A673 (cell line): ENCODE measurements at places on chromosomes 3 and 15.

DNA sequence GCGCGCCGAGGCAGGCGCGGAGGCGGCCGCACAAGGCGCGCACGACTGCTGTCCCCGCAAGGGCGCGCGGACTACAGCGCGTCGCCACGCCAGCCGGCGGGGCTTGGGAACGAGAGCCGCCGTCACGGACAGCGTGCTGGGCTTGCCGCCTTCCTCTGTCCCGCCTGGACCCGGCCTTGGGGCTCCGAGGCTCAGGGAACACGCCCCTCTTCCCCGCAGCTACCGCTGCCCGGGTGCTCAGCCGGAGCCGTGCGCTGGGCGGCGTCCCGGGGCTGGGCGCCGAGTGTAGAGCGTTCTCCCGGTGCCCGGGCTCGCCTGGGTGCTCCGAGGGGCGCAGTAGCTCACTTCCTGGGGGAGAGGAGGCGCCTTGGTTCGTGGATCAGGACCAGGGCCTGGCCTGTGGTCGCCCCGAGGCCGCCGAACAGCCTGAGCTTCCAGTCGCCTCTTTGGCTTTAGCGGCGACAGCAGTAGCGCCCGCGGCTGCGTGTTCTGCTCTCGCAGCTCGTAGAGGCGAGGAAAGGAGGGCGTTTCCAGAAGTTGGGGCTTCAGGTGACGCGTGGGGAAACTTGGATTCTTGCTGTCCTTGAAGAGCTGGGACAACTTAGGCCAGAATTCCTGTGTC lies 226.7 kb upstream of the C2CD4B start:
- DNase-seq, result peak; percentile 55

DNA sequence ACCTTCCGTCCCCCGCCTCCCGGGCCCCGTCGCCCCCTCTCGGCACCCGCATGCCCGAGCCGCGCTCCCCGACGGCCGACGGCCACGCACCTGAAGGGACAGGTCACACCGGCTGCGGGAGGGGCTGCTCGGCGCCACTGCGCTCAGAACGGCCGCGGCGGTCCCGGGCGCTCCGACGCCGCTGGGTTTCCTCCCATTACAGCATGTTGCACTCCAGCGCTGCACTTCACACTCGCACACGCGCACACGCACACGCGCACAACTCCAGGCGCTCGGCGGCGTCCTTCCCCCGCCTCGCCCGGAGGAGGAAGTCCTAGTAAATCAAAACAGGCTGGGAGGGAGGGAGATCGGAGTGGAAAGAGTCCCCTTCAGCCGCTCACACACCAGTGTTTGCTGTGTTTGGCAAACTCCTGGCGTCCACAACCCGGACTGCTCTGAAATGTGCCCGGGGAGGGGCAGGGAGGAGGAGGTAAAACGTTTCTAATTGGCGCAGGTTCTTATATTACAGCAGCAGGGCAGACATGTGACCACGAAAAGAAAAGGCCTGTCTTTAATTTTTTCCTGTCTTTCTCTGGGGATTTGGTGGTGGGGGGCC lies 76.7 kb upstream of the VGLL4 start:
- peak; percentile 87 for DNase-seq

DNA sequence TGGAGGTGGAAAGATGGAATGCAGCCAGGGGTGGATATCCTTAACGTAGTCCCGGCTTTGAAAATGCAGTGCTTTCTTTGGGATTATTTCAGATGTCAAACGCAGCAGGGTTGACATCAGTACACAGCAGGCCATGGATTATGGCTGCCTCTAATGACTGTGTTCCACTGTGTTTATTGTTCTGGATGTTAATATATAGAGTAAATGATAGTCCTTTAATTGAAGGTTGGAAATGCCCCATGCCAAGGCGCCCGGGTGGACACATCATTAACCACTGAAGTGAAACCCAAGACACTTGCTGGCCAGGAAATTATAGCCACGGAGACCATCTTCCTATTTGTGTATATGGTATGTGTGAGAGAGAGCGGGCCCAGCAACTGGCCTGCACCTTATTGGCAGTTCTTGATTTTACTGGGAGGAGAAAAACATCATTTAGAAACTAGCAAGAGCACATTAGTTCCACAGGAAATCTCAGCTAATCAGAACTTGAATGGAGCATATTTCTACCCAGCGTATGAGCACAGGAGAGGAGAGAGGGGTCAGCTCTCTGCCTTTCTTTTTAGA lies 254.9 kb upstream of the RASGRP1 start:
- DNase-seq, result peak; percentile 9

DNA sequence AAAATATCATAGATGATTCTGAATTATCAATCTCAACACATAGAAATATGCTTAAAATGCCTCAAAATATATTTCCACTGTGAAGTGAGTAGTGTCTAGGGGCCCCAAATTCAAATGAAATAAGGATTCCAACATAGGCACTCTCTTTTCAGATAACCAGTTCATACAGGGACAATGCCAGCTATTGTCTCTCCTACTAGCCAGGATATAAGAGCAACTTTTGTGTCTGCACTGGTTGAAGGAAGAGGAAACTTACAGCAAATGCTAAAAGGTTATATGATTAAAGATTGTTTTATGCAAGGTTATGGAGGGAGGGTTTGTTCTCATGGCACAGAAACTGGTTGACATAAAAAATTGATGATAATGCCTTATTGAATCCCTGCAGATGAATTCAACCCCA lies 579.4 kb upstream of the ALCAM start:
- DNase-seq, result no peak

DNA sequence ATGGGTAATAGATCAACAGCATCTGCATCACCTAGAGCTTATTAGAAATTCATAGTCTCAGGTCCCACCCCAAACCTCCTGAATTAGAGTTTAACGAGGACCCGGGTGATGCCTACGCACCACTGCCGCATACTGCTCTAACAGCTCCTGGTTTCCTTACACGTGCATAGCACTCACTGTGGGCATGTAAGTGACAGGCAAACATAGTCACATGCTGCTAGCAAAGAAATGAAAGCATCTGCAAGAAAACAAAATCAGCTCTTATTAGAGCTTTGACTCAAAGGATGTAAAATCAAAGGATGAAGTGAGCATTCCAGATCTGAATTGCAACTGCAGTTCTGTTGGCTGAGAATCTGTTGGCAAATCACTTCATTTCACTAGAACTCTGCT lies 19.1 kb upstream of the RIOX2 start:
- no peak for DNase-seq

DNA sequence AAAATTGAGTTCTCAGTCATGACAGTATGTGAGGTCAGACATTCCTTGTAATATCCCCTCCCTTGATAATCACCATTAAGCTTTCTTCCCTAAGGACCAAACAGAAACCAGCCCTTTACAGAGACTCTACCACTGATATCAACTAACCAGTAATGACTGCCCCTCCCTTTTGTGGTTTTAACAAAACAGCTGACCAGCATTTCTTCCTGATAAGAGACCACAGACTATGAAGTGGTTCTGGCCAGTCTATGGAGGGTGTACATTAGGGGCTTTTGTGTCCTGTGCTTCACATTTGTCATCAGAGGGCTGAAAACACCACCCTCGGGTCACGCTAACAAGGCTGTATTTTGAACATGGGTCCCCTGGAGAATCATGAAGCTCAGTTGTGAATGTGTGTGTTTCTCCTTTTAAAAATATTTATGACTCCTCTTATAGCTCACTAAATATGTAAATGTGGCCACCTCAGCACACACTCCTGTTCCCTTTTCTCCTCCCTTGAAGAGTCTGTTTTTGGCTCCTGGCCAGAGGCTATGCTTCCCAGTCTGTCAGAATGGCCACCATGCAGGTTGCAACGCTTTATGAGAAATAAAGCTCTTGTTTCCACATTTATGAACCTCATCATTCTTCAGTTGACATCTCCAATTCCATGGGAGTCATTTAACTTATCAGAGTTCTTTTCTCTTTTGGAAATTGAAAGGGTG lies 239.3 kb downstream of the CPNE4 start:
- peak; percentile 61 for DNase-seq

- DNase-seq, result no peak
Measured at GRCh38 chr15:20368974-20369373, 172.6 kb downstream of the GOLGA6L6 start.

- no peak for DNase-seq
Measured at GRCh38 chr3:184011230-184011876, 6.3 kb downstream of the ABCC5 start.

DNA sequence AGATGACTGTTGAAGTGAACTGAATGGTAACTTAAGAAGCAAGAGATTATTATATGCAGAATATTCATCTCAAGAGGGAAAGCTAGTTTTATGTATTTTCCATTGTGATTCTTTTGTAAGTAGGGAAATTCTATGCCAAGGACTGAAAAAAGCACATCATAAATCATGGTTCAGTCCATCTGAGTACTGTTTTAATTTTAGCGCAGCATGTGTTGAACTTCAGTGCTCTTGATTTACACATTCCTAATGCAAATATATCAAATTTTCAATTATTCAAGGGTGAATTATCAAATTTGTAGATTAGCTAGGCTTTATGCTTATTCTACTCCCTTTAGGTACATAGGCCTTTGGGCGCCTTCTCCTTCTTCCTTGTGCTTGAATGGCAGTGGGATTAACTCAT lies 50.3 kb upstream of the TCF12 start:
- DNase-seq, result peak; percentile 81

GRCh38 chr3:106276755-106277612 lies 408.2 kb upstream of the CBLB start:
- DNase-seq, result peak; percentile 38

GRCh38 chr3:1191026-1191425 lies 98.2 kb downstream of the CNTN6 start:
- DNase-seq, result no peak

DNA sequence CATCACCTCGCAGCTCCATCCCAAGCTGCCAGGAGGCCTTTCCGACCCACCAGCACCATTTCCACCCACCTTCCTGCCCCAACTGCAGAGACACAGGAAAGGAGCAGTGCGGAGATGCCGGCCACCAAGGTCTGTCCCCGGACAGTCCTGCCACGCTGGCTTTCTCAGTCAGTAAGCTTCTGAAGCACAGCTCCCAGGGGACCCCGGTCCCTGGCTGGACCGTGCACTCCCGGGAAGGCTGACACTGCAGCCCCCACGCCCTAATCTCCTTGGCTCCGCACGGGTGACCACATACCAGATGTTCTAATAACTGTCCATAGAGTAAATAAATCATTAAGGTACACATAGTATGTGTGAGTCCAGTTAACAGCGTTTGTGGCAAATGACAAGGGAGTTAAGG lies 73.5 kb downstream of the VGLL4 start:
- DNase-seq, result no peak

GRCh38 chr3:128572644-128573105 lies 77.9 kb downstream of the RPN1 start:
- DNase-seq, result peak; percentile 50
